ENCODE measurements at places on chromosomes 11 and 22.

DNA sequence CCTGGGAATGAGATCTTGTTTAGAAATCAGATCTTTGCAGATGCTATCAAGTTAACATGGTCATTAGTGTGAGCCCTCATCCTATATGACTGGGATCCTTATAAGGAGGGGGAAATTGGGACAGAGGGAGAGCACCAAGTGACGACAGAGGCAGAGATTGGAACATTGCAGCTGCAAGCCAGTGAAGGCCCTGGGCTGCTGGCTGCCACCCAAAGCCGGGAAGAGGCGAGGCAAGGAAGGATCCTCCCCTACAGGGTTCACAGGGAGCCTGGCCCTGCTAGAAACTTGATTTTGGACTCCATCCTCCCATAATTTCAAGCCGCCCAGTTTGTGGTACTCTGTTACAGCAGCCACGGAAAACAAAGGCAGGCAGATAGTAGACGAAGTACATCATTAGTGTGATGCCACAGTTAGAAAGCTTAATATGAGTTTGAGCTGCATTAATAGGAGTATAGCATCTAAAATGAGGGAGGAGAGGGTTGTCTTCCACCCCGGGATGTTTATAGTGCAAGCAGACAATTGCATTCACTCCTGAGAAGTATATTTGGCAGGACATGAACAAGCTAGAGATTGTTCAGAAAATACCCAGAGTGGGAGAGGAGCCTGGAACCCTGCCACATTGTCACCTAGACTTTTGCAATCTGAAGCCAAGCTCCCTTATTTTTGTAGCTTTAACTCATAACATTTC lies 56.8 kb upstream of the CLMP start:
- no peak for DNase-seq

- no peak for DNase-seq
Observed at GRCh38 chr11:67644472-67645418, 5.2 kb upstream of the TBX10 start.

DNA sequence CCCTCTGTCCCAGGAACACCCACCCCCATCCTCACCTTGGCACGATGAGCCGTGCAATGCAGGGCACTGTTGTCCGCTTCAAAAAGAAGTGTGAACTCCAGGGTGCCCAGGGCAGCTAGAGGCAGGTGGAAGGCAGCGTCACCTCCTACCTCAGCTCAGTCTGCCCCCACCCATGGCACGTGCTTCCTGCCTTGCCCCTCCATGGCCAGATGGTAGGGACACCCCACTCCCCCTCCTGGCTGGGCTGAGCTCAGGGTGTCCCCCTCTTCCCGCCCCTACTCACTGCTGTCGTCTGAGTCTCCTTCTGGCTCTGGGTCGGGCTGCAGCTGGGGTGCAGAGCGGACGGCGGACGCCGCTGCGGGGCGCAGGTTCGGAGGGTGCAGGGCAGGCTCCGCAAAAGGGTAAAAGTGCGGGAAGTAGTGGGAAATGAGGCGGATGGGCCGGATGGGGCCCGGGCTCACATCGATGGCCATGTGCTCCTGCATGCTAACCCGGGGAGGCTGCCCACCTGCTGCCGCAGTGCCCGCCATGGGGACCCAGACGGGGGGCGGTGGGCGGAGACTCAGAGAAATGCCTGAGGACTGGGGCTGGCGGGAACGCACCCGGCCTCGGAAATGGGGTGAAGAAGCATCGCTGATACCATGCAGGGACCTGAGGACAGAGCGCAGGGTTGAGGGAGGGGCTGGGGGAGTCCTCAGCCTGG lies 9.1 kb downstream of the NDUFV1 start:
- DNase-seq = no peak

DNA sequence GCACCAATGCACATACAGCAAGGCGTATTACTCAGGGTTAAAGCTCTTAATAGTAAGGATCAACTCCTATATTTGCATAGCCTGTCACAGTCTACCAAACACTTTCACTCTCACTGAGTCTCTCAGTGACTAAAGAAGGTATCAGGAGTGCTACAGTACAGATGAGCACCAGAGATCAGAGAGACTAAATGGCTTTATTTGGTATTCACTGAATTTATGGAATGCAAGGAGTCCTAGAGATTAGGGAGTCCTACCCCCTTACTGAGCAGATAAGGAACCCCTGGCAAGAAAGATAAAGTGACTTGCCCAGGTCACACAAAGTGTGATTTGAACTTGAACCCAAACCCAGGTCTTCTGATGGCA lies 396.4 kb upstream of the CCDC90B start:
- no peak for DNase-seq

DNA sequence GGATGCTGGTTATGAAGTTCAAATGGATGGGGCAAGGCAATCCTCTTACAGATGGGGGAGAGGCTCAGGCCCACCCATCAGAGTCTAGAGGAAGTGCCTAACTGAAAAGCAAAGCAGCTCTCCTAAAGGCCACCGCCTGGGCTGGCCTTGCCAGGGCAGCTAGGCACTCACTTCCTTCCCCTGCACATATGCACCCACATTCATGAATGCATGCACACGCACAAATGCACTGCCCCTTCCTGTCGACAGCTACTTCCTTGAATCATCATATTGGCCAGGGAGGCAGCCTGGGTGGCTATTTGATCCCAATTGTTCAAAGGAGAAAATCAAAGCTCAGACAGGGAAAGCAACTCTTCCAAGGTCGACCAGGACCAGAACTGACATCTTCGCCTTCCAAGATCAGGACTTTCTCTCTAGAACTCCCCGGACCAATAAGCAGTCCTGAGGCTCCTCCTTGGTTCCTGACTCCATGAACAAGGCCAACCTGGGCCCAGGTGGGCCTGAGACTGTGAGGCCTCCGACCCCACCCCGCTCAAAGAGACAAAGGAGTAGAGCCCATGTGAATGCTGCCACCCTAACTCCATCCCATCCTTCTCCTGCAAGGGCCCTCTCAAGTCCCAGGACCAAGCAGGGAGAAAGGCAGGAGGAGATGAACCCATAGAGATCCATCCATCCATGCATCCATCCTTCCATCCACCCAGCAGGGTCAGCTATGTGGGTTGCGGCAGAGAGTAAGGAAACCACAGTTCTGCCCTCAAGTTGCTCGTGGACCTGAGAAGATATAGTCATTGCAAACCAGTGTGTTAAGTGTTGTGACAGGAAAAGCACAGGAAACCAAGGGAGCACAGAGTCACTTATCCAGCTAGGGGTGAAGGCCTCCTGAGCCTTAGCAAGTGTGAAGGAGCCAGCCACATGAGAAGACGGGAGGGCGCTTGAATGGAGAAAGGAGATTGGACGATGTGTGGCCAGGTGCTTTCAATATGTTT lies 35.4 kb upstream of the LMO1 start:
- no peak for DNase-seq

GRCh38 chr11:112082729-112083128 lies 3.8 kb downstream of the TIMM8B start:
- DNase-seq = no peak

DNA sequence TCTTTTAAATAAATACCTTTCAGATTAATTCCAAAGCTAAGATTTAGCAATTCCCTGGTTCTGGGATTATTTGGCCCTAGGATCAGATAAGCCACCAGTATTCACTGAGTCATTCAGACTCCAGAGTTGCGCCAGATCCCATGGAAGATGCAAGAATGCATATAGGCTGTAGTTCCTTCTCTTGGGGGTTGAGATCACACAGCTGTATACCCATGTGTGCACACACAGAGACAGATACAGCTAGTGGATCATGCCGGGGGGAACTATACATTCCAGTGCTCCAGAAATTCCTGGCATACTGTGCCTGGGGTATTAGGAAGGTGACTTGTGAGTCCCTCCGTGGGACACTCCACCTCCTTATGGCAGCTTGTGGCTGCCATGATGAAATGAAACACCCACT lies 75.4 kb downstream of the ZBTB16 start:
- peak; percentile 85 for DNase-seq

GRCh38 chr22:49415151-49415951 lies 412.3 kb downstream of the BRD1 start:
- DNase-seq = peak; percentile 21

GRCh38 chr11:67174311-67174710 lies 55.2 kb downstream of the KDM2A start:
- DNase-seq = no peak

DNA sequence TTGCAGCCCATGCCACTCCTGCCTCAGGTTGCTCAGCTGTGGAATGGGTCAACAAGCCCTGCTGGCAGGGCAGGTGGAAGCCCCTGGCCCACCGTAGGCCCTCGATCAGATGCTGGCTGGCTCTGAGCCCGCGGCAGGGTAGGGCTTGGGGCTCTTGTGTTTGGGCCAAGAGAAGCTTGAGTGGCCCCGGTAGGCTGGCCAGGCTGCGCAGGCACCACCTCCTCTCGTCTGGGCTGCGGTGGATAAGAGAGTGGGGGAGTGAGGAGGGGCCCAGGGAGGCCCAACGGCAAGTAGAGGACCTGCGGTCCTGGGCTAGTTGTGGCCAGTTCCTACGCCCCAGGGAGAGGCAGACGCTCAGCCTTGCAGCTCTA lies 115.2 kb downstream of the CEP164 start:
- DNase-seq = no peak

DNA sequence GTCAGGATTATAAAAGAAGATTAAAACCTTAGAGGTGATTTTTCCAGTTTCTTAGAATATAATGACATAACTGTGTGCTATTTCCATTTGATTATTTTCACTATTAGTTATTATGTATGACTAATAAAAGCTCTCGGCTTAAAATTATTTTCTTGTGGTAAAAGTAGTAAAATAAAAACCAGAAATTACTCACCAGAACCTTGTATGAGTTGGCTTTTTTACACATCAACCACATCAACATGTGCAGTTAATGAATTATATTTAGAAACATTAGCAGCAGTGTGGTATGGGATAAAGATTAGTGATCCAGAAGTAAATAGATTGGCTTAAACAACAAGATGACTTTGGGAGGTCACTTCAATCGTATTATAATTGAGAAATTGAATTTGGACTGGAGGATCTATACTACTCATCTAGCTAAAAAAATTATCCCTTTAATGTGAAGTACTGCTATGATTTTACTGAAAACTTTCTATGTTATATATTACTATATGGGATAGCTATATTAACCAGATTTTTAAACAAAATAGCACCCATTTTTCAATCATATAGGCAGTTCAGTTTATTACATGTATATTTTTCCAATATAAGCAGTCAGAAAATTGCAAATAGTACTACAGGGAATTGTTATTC lies 2.8 kb upstream of the BCO2 start:
- no peak for DNase-seq

GRCh38 chr11:2139621-2140337 lies 590 bp upstream of the IGF2 start:
- DNase-seq = no peak

- no peak for DNase-seq
Observed at GRCh38 chr11:105051559-105051958, 6.4 kb upstream of the CARD16 start.

DNA sequence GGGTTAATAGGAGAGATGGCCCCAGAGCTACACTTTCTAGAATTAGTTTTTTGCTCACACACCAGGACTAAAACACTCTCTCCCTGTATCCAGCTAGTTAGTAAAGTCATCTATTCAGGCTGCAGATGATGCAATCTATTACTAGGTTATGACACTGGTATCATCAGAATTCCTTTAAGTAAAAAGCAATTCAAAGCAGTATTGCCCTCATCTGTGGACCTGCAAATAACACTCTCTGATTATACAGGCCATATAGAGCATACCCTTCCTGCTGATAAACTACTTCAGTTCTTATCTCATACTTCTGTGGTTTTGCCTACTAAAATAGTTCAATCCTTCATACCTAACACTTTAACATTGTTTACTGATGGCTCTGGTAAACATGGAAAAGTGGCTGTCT lies 13.5 kb upstream of the MTMR2 start:
- DNase-seq = no peak

- no peak for DNase-seq
Observed at GRCh38 chr11:31960126-31960525, 130.7 kb upstream of the RCN1 start.

- no peak for DNase-seq
Observed at GRCh38 chr22:23498811-23499798, 81.0 kb downstream of the IGLL1 start.

DNA sequence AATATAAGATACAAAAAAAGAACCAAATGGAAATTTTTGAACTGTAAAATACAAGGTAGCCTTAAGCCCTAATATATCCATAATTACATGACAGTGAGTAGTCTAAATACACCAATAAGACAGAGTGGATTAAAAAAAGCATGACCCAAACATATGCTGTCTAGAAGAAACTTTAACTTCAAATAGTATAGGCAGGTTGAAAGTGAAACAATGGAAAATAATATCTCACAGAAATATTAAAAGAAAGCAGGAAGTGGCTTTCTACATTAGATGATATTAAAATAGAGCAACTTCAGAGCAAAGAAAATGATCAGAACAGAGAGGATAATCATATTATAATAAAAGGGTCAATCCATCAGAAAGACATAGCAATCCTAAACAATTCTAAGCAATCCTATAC lies 21.8 kb downstream of the DCUN1D5 start:
- DNase-seq = no peak

Measured in ascending aorta (tissue), 2 donors.